ENCODE measurements at places on chromosomes 1 and 21.

- no peak for DNase-seq
Observed at GRCh38 chr1:246309247-246309884, 197.7 kb downstream of the SMYD3 start.

- no peak for DNase-seq
Observed at GRCh38 chr1:54157401-54157800, 4.6 kb upstream of the CDCP2 start.

- DNase-seq = no peak
Observed at GRCh38 chr1:228012555-228012954, 5.8 kb downstream of the WNT3A start.

GRCh38 chr21:32562426-32562825 is 22.9 kb downstream of the TCP10L start:
- DNase-seq = no peak

- DNase-seq = no peak
Observed at GRCh38 chr21:29261555-29262540, 36.9 kb upstream of the BACH1 start.

GRCh38 chr1:84871181-84871580 is 21.8 kb downstream of the LPAR3 start:
- DNase-seq = no peak

- no peak for DNase-seq
Observed at GRCh38 chr1:87914396-87914795, 585.7 kb downstream of the LMO4 start.

- no peak for DNase-seq
Observed at GRCh38 chr1:8384577-8384976, 66.7 kb downstream of the SLC45A1 start.

- no peak for DNase-seq
Observed at GRCh38 chr21:15063081-15063813, 1.6 kb downstream of the NRIP1 start.

DNA sequence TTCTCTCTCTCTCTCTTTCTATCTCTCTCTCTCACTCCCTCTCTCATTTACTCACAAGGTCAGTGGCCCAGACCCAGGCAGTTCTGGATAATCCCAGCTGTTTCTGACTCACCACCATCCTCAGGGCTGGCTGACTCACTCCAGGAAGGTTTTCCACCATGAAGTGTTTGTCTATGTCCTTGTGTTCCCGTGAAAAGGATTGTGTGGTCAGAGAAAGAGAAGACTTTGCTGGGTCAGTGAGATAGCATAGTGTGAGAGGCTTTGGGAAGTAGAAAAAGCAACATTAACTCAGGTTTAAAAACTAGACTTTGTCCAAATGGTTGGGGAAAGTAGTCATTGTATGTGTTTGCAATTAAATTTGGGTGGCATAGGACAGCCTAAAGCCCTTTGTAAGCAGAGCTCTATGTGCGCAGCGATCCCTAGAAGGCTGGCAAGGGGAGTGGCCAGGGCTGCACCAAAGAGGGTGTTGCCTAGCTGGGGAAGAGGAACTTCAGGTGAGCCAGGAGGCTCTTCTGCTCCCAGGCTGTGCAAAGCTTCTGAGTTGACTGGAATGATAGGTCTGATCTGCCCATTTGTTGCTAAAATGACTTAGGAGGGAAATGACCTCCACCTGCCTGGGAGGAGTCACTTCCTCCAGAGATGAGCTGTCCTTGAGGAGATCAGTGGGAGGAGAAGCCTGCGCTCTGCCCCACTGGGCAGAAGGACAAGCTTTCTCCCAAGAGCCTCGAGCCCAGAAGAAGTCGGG is 4.9 kb upstream of the CAPN2 start:
- DNase-seq = peak; percentile 24

GRCh38 chr1:246705368-246705767 is 18.8 kb upstream of the SCCPDH start:
- no peak for DNase-seq

- no peak for DNase-seq
Observed at GRCh38 chr1:160161965-160162705, 10.7 kb downstream of the ATP1A4 start.

- no peak for DNase-seq
Observed at GRCh38 chr1:156151093-156151688, 2.2 kb upstream of the SEMA4A start.

DNA sequence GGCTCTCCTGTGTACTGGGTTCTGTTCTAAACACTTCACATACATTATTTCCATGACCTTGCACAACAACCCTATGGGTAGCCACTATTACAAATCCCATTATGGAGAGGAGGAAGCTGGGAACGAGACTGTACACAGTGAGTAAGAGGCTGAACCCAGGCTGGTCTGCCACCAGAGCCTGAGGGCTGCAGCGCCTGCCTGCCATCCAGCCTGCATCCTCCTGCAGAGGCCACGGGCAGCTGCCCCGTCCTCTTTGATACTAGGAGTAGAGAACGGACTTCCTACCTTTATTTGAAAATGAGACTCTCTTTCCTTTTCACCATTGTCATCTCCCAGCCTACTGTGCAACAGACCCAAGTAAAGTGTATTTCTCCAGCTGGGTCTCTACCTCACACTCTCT is 370.0 kb downstream of the HHAT start:
- no peak for DNase-seq

GRCh38 chr1:41648844-41649243 is 164.4 kb upstream of the EDN2 start:
- no peak for DNase-seq

DNA sequence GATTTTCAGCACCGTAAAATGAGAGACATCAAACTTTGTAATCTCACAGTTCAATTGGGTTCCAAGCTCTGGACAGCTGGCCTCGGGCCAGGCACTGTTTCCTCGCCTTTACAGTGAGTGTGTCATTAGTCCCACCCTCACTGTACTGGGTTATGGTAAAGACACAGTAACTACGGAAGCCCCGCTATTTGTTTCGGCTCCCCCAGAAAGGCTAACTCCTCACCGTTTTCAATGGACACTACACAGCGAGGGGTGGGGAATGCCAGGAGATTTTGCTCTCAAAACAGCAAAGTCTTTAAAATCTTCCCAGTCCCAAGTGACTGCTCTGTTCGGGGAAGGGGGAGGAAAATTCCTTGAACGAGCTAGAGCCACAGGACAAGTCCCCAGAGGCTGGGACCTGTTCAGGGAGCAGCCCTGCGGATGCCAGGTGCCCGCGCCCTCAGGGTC is 757 bp upstream of the SPSB1 start:
- DNase-seq = no peak

DNA sequence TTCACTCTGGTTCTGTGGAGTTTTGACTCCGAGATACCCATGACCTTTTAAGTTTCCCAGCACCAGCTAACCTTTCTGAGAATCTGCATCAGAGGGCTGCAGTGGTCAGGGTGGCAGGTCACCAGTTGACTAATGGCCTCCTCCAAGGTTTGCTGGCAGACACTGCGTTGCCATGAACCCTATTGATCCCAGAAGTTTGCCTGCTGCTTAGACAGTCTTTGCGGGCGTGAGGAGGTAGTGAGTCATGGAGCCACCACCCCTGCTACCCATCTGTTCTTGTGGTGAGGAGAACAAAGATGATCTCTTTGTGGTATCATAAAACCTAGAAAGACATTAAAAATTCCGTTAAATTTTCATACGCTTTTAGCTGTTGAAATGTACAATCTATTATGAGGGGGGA is 180.4 kb downstream of the FGGY start:
- DNase-seq = no peak

DNA sequence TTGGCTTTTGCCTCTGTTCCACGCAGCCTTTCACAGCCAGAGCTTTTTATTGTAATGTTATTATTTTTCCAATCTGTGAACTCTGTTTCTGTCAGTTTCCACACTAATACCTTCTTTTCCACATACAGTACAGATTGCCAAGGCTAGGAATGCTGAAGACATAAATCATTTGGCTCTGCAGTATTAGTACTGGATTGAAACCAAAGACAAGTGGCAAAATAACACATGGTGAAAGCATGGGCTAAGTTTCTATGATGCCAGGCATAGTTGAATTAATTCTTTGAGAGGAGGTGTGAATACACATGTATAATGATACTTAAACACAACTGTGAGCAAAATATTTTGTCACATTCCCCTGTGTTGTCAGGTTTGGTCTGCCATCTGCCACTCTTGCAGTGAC is 73.5 kb downstream of the TMEM200B start:
- peak; percentile 46 for DNase-seq

DNA sequence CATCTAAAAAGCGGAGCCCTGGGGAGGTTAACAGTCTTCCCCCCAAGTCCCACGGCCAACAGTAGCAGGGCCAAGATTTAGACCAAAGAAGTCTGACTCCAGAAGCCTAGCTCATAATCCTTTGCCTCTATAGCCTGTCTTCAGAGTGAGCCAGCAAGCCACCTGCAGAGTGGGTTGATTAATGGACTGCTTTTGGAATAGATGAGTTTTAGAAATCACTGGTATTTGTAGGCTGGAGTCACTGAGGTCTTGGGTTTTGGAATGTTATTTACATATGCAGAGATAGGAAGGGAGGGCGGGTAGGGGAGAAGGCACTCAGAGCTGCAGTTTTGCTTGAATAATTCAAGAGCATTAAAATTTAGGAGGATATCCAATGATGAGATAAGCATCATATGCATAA is 90.8 kb upstream of the L1TD1 start:
- DNase-seq = no peak

GRCh38 chr1:77382366-77382765 is 100.5 kb downstream of the AK5 start:
- no peak for DNase-seq

DNA sequence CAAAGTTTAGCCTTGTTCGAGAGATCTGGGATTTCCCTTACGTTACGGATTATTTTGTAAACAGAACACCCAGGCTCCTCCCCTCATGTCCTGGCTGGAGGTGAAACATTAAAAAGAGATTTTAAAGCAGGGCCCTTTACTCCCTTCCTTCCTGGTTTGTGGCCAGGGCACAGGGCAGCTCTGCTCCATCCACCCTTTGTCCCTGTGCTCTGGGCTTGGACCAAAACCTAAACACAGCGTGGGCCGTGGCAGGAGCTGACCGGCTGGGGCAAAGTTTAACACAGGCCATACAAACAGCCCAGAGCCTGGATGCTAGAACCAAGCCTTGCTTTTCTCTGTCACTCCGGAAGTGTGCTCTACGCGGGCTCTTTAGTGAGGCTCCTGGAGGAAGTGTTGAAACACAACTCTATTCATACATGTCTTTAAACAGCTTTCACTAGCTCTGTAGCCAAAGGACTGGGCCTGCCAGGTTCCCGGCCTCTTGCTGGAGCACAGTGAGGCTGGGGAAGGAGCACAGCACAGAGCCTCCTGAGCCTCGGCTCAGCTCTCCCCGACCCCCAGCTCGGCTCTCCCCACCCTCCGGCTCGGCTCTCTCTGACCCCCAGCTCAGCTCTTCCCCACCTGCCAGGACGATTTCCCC is 84.7 kb downstream of the PDE9A start:
- DNase-seq = no peak

DNA sequence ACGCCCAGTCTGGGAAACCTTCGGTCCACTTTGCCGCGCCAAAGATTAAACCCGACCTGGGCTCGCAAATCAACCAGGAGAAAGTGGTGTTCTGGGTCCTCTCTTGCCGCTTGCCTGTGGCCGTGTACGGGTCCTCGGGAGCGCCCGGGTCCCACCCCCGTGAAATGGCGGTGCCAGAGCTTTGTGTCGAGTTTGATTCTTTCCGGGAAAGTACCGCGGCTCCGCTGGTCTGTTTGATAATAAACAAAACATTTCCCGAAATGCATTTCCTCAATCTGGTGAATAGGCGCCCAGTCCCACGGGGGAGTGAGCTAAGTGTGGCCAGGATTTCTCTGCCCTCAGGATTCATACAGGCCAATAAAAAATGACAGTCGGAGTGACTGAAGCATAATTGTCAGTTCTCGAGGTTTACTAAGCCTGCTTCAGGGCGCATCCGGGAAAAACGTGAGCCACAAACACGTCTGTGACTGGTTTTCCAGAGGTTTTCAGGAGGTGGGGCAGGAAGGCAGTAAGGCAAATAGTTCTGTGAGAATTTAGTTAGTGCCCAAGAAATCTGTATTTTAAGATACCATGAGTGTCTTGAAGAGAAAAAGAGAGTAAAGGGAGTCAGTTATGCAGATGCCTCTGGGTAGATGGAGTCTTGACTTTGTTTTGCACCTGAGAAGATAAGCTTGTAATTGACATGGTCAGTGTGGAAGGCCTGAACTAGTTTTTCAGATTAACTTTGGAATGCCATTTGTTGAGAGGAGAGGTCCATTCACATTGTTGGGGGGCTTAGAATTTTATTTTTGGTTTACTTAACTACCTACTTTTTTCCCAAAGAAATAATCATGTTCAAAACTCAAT is 675 bp downstream of the IFNAR1 start:
- peak; percentile 33 for DNase-seq

- no peak for DNase-seq
Observed at GRCh38 chr1:12405325-12406210, 175.7 kb downstream of the VPS13D start.

GRCh38 chr21:25080141-25080540 is 527.1 kb downstream of the MRPL39 start:
- DNase-seq = peak; percentile 98

DNA sequence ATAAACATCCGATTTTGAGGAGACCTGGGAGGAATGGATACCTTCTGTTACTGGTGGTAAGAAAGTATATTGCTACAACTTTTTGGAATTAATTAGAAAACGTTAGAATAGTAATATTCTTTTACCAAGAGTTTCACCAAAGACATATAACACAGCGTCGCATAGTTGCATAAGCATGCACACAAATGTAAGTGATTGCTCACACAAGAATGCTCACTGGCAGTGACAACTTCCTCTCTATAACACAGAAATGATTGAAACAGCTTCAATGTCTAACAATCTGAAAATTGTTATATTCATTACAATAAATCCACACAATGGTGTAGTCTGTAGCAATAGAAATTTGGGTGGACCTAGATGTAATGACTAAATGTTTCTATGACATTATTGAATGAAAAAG is 998.6 kb downstream of the TTLL7 start:
- no peak for DNase-seq

DNA sequence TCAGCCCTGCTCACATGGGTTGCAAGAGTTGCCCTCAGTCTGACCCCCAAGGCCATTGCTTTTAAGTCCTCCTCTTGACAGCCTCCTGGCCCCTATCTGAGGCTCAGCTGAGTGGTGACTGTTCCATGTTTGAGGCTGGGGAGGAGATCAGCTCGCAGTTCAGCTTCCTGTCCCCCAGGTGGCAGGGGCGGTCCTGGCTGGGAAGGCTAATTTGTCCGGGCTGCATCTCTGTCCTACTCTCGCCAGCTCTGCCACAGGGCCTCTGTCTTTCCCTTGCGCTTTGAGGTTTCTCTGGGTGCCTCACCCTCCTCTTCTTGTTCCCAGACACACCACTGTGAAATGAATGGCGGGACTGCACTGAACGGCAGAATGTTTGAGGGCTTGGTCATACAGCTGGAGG is 157.3 kb downstream of the KCNJ6 start:
- no peak for DNase-seq

GRCh38 chr1:197782722-197783360 is 7.6 kb upstream of the DENND1B start:
- no peak for DNase-seq

DNA sequence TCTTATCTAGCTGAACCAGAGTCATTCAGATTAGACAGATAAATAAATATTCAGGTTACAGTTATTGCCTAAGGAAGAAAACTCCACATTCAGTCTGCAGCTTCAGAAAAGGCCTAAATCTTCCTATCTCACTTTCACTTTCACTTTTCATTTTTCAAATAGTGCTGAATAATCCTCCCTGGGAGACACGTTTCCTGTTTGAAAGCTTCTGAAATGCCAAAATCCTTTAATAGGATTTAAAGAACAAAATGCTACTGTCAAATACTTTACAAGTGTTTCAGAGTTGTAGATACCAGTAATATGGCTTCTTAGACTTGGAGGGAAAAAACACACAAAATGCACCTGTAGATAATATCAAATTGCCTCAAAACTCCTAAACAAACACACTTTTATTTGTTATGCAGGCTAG is 3.9 kb downstream of the PSMB2 start:
- no peak for DNase-seq

- DNase-seq = peak; percentile 50
Observed at GRCh38 chr1:228471762-228472398, 15.3 kb upstream of the RNF187 start.

Measured in NCI-H446 (cell line).